ENCODE measurements at places on chromosomes 3 and 15. TPM values are rescaled to one million over a fixed set of nuclear protein-coding genes. Genes with fewer than 3 reads are reported as not detected.

- DNase-seq = peak; percentile 58
Observed at GRCh38 chr3:50352781-50353180, 2.1 kb downstream of the CYB561D2 start.

GRCh38 chr15:91113030-91113429 is 13.0 kb downstream of the SV2B start:
- DNase-seq = no peak

GRCh38 chr3:12384451-12385233 is 95.8 kb downstream of the PPARG start:
- DNase-seq = no peak

DNA sequence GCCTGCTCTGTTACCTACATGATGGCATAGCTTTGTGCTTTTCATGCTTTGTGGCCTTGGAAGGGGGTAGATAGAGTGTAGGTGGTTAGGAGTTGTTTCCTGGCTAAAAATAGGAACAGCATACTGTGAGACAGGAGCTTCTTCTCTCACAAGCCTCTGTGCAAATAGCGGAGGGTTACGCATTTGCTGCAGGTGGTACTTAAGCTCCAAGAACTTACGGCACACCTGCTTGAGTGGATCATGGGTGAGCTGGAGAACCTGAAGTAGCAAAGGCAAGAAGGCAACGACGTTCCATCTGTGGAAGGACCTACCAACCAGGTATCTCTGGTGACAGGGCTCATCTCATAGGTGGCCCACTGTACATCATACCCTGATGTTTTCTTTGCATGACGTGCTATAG is 66.0 kb downstream of the ST6GAL1 start:
- DNase-seq = no peak

DNA sequence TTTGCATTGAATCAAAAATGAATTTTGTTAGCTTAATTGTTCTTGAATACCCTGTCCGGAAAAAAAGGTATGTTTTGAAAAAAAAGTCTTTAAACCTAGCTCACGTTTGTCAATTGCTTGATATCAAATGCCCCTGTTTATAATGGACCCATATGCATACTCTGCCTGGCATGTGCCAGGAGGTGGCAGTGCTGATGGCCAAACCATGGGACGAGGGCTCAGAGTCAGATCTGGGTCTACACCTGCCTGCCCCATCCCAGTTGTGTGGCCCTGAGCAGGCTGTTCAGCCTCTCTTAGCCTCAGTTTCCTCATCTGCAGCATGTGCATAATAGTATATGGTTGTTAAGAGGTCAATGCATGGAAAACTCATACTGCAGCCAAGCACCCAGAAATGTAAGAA is 38.8 kb downstream of the PRKCD start:
- DNase-seq = no peak

GRCh38 chr3:42961633-42962032 is 17.5 kb upstream of the GASK1A start:
- peak; percentile 49 for DNase-seq

DNA sequence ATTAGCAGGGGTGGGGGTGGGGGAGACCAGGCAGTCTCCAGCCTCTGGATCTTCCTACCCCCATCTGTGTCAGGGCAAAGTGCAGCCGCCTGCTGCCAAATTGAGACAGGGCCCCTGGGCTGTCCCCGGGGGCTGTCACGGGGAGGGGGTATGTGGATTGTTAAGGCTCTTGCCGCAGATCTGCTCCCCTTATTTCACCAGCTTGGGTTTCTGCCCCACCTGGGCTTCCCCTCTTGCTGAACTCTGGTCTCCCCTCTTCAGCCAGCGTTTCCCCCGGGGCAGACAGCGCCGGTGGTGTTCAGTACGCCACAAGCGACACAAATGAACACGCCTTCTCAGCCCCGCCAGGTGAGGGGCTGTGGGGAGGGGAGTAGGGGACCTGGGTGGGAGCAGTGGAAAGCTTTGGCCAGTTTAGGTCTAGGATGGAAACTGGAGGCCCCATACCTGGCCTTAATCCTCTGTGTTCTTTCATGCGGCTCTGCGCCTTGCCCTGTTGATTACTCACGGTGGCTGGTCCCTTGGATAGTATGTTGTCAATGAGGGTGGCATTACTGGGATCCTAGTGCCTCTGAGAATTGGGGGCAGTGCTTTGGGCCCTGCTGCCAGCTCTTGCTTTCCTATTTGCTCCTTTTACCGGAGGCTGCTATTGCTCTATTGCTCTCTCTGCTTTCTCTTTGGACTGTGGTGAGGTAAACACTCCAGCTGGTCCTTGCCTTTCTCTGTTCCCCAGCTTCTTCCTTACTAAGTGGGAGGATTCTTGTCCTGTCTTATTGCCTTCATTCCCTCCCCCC is 1.7 kb downstream of the EIF4G1 start:
- peak; percentile 13 for DNase-seq

GRCh38 chr3:170367797-170368196 is 10.3 kb downstream of the SKIL start:
- DNase-seq = no peak

DNA sequence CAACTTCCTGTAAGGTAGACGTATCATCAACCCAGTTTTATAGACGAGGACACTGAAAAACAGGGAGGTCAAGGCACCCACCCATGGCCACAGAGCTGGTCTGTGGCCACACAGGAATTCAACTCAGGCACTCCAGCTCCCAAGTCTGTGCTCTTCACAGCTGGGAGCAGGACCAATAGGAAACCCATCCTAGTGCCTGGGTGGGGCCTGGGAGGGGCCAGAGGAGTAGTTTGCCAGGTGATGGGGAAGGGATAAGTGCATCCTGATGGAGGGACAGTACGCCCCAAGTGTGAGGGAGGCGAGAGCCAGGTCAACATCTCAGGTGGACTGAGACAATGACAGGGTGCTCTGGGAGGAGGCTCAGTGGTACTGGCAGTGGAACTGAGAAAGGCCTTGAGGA is 22.0 kb downstream of the KIF9 start:
- DNase-seq = no peak

DNA sequence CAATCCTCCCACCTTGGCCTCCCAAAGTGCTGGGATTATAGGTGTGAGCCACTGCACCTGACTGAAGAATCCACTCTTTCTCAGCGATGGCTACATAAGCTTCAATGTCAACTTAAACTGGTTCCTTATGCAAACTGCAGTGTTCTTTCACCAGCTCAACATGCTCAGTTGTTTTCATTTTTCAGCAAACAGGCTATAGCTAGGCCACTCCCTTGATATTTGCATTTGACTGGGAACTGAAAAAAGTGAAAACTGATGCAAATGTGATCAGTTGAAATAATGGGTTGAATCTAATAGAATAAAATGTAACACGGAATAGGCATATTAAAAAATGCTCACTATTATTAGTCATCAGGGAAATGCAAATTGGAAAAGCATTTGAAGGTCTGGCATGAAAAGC is 74.2 kb upstream of the GCNT3 start:
- no peak for DNase-seq

- no peak for DNase-seq
Observed at GRCh38 chr15:93072011-93072410, 17.0 kb downstream of the RGMA start.

Gene A4GNT
- total RNA-seq = not detected

Gene CCR1
- 0.15 TPM for total RNA-seq

Gene ASB7
- total RNA-seq = 17.9 TPM

Gene KBTBD8
- 2.7 TPM for total RNA-seq

Gene KBTBD13
- not detected for total RNA-seq

Gene POPDC2
- total RNA-seq = 0.40 TPM

Gene BFSP2
- not detected for total RNA-seq
